ENCODE measurements at places on chromosomes 11 and 22.

GRCh38 chr22:31271026-31271425 lies 21.3 kb downstream of the PIK3IP1 start:
- no peak for DNase-seq

DNA sequence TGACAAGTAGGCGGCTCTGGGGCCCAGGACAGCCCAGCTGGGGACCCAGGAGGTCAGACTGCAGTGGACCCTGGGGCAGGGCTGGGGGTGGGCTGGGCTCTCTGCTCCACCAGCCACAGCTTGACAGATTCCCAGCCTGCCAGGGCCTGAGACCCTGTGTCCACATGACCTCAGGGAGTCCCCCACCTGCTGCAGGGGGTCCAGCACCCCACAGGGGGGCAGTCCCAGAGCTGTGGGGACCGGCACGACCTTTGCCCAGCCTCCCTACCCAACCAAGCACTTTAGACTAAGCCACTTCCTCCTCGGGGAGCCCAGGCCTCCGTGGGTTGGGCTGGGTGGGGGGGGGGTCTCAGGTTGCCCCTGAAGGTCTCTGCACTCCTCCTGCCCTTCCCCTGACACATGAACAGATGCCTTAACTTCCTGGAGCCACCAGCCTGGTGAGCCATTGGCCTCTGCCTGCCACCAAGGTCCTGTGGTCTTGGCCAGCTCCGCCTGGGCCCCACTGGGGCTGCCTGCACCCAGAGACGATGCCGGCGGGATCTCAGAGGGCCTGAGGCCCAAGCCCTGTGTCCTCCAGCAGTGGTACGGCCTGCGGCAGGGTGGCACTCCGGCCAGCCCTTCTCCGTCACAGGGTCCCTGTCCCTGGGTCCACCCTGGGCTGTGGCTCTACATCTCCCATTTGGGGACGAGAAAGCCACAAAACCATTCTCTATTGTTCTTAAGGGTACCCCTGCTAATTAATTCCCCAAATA lies 3.4 kb downstream of the CCDC188 start:
- no peak for DNase-seq

DNA sequence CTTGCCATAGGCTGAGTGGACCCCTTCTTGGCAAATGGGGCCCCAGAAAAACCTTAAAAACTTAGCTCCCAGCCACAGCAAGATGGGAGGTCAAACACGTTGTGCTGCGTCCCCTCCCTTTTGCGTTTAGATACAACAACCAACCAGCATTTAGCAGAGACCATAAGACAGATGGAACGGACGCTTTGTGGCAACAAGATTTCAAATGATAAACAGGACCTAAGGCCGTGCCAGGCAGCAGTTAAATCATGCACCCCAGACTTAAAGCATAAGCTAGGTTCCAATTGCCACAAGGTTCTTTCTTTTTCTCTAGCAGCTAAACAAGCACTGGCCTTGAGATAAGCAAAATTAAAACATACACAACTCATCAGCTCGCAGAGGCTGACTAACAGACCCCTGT lies 39.4 kb upstream of the NTM start:
- no peak for DNase-seq

GRCh38 chr11:130609121-130610035 lies 160.9 kb downstream of the ADAMTS15 start:
- no peak for DNase-seq

- DNase-seq = no peak
Measured at GRCh38 chr11:26333906-26334305, 2.0 kb downstream of the ANO3 start.

- no peak for DNase-seq
Measured at GRCh38 chr11:105937738-105938137, 84.3 kb downstream of the MSANTD4 start.

- DNase-seq = no peak
Measured at GRCh38 chr11:113182288-113182687, 132.1 kb upstream of the TTC12 start.

GRCh38 chr11:8871171-8871775 lies 39.7 kb upstream of the AKIP1 start:
- no peak for DNase-seq

DNA sequence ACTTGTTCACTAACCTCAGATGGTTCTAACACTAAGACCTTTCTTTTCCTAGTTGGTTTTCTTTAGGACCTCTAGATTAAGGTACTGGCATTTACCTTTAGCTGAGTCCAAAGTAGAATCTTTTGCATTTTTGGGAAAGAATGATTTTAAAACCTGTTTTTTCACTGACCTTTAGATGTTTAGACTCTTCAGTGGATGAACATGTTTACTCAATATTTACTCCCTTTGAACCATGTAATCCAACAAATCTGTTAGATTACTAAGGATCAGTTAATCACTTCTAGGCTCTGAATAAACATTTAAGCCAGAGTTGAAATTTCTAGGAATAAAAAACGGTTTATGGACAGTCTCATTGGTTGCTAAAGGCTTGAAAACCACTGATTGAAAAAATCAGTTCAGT lies 6.2 kb downstream of the TMEM135 start:
- DNase-seq = no peak

- DNase-seq = no peak
Measured at GRCh38 chr11:120715239-120715638, 203.7 kb downstream of the GRIK4 start.

GRCh38 chr22:43478621-43479300 lies 66.9 kb downstream of the MPPED1 start:
- no peak for DNase-seq

DNA sequence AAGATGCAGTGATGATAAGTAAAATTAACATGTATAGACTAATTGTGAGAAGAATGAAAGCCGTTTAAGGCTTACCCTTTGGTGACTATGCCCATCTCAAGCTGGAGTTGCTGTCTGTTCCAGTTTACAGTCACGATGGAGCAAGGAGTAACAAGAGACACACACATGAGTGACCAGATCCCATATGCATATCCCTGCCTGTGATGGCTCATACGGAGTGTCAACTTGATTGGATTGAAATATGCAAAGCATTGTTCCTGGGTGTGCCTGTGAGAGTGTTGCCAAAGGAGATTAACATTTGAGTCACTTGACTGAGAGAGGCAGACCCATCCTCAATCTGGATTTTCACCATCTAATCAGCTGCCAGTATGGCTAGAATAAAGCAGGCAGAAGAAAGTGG lies 786.8 kb downstream of the FAM181B start:
- DNase-seq = no peak

- no peak for DNase-seq
Measured at GRCh38 chr11:74583024-74583624, 9.3 kb upstream of the POLD3 start.

DNA sequence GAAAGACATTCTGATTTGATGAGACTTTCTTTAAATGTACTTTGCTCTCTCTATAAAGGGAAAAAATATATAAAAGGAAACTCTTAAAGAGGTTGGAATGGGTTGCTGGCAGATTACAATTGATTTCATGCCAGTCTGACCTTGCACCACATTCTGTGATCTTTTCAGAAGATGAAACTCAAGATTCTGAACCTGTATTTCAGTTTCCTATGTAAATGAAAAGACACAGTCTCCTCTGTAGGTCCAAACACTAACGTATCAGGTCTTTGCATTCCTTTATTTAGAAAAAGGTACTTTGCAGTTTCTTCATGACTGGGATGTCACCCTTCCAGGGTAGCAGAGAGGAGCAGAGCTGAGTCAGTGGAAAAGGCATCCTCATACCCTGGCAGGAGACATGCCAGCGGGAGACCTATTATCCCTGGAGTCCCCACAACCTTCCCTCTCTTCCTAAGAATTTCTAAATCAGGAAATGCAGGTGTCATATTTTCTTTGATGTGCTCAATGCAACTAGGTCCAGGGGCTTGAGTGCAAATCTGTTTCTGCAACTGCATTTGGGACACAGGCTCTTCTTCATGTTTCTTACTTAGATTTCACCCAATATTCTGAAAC lies 282.6 kb downstream of the CADM1 start:
- DNase-seq = no peak

DNA sequence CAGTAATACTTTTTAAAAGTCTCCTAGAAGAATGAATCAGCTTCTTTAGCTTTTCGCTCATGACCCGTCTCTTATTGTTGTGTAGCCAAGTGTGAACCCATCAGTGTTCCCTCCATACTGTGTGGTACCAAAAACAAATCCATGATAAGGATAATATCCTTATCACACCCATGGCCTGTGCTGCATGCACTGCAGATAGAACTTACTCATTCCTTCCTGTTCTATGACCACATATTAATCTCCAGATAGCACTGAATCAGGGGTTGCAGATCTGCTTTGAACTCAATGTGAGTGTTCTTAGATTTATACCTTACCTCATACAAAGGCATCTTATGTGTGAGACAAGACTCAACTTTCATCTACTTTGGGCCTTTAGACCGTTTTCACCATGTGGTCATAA lies 373.4 kb downstream of the JRKL start:
- no peak for DNase-seq

DNA sequence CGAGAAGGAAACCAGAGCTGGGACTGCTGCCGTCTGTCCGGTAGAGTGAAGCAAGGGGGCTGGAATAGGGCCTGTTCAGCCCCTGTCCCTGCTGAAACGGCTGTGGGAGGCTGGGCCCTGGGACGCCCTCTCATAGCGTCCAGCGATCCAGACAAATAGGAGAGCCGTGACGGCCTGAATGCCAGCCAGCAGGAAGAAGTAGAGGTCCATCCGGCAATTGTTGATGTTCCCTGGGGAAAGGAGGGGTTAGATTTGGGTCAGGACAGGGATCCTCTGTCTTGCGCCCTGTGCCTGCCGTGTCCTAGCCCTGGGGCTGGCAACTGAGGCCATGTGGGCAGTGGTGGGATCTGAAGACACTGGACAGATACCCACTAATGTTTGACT lies 12.9 kb downstream of the TMEM132A start:
- no peak for DNase-seq

DNA sequence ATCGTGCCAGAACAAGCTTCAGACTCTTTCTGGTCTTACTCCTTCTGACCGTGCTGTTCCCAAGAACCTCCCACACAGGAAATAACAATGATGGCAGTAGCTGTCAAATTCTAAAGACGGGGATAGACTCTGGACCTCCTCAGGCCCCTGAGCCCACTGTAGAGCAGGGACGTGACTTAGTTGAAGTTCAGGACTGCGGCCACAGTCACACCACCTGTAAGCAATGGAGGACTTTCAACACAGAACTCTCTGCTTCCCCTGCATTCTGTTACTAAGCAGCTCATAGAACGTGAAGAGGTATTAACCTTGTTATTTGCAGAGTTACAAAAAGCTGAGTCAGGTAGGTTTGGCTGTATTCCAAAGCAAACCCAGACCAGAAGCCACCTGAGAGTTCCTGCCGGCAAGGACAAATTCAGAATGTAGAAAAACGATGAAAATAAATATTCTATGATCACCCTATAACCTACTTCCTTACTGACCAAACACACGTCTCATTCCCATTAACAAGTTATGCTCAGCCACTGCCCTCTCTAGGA lies 12.7 kb downstream of the TMEM45B start:
- DNase-seq = peak; percentile 69

- no peak for DNase-seq
Measured at GRCh38 chr22:28627791-28628190, 51.8 kb downstream of the TTC28 start.

GRCh38 chr22:46085828-46086576 lies 64.3 kb upstream of the PPARA start:
- DNase-seq = no peak

DNA sequence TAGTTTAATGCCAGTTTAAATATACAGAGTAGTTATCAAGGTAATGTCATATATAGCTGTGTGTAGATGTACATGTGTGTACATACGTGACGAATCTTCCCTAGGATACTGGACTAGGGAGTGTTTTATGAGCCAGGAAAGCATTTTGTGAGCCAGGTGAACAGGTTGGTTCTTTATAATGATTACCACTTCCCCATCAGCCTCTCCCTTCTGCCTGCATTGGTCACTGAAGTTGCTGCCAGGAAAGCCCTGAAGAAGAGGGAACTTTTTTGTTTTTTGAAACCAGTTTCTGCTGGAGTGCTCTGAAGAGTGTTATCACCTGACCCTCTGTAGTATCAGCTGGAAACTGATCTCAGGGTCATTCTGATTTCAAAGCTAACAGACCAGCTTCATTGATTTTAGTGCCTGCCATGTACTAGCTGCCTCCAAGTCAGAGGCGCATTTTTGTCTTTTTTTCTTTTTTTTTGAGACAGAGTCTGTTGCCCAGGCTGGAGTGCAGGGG lies 14.2 kb upstream of the ST14 start:
- no peak for DNase-seq

- no peak for DNase-seq
Measured at GRCh38 chr22:32994041-32994830, 63.9 kb downstream of the SYN3 start.

DNA sequence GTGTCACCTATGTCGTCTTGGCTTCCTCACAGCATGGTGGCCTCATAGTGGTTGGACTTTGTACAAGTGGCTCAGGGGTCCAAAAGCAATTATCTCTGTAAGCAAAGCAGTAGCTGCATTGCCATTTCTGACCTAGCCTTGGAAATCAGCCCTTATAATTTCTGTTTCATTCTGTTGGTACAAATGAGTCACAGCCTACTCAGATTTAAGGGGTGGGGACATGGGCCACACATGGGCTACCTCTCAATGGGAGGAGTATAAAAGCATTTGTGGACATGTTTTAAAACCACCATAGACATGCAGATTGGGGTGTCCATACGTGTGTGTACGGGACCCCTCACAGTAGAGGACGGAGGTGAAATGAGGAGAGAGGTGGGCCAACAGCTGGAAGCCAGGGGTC lies 41.6 kb downstream of the CHRDL2 start:
- DNase-seq = no peak

DNA sequence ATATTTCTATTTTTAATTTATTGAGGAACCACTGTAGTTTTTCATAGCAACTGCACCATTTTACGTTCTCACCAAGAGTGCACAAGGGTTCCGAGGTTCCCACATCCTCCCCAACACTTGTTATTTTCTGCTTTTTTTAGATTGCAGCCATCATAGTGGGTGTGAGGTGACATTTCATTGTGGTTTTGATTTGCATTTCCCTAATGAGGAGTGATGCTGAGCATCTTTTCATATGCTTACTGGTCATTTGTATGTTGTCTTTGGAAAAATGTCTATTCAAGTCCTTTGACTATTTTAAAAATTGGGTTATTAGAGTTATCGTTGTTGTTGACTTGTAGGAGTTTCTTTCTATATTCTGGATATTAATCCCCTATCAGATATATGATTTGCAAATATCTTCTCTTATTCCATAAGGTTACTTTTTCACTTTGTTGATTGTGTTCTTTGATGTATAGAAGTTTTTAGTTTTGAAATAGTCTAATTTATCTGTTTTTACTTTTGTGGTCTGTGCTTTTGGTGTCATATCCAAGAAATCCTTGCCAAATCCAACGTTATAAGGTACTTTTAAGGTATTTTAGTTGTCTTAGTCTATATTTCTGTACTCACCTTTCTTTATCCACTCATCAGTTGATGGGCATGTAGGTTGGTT lies 9.0 kb downstream of the NEAT1 start:
- DNase-seq = no peak

GRCh38 chr11:78791254-78791653 lies 216.6 kb upstream of the NARS2 start:
- DNase-seq = no peak

GRCh38 chr11:99148352-99148751 lies 127.6 kb downstream of the CNTN5 start:
- no peak for DNase-seq

DNA sequence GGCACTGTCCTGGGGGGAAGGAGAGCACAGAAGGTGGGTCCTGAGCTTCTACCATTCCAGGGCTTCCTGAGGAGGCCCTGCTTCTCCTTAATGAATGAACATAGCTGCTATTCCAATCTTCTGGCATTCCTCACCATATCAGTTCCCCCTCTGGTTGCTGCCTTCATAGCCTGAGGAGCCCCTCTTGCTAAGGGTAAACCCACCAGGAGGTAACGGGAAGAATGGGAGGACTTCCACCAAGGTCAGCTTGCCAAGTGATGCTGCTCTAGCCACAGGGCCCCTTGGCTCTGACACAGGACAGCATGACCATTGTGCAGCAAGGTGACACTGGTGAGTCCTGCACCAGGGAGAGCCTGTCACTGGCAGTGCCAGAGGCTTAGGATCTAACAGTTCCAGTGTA lies 1022.5 kb downstream of the TBC1D22A start:
- no peak for DNase-seq
